Aorta (tissue), 5 donors: ENCODE measurements at places on chromosomes 2 and 18. TPM values are rescaled to one million over a fixed set of nuclear protein-coding genes. Genes with fewer than 3 reads are reported as not detected.

CABLES1 gene
- 9.9 TPM for total RNA-seq

IKZF2 gene
- total RNA-seq, result 17.1 TPM

HOXD12 gene
- not detected for total RNA-seq

IL37 gene
- not detected for total RNA-seq

PSMA8 gene
- total RNA-seq, result not detected

PLGLB1 gene
- total RNA-seq, result 9.0 TPM

GRCh38 chr2:27803046-27803445, 31.5 kb downstream of the MRPL33 start:
- no peak for DNase-seq
